ENCODE measurements at places on chromosomes 3 and 15.

DNA sequence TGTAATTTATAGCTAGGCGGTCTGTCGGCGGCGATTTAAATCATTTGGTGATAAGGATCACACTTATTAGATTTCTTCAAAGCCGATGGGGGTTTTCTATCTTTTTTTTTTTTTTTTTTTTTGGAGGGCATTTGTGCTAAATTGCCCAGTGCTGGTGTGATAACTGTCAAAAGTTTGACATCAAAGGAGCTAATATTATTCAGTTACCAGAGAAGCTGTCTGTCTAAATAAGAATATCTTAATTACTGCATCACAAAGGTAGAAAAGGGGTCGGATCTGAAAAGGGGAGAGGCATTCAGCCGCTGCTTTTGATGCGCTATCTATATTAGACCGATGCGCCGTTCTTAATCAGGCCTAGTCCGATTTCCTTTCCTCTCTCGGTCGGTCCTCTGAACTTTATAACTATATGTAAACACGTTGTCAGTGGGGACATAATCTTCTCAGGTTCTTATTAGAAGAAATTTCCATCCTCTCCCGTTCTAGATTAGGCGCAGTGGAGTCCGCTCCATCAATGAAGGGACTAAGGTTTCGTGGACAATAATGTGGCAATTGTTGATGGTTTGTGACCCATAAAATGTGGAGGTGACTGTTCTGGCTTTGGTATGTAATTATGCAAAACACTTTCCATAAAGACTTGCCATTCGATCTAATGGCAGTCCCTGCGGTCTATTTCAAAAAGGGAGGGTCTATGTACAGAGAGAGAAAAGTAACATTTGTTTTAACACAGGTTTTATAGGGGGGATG lies 31.7 kb downstream of the NR2F2 start:
- no peak for DNase-seq

GRCh38 chr3:120017692-120018091 lies 76.6 kb downstream of the GSK3B start:
- no peak for DNase-seq

DNA sequence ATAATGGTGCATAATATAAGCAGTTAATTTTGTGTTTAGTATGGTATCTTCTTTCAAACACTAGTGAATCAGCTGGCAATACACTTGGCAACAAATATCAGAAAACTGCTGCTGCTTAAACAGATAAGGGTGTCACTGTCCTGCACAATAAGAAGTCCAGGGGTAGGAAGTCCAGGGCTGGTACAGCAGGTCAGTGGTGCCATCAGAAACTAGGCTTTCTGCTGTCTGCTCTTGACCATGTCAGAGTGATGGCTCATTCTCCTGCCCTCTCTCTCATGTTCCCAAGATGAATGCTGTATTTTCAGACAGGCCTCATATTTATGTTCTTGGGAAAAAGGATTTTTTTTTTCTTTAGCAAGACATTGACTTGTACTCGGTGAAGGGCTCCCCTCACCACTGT lies 9.2 kb upstream of the GRK7 start:
- no peak for DNase-seq

DNA sequence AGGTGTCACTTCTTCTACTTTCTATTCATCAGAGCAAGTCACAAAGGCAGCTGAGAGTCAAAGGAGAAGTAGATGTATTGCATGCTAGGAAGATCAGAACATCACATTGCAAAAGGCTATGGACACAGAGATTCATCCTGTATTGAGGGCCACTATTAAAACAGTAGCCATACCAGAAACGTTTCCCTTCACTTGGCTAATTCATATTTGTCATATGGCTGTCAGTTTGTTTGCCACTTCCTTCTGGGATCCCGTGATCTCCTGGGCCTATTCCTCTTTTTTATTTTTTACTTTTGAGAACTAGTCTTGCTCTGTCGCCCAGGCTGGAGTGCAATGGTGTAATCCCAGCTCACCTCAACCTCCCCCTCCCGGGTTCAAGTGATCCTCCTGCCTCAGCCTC lies 184.0 kb upstream of the SATB1 start:
- DNase-seq = no peak

- DNase-seq = no peak
Observed at GRCh38 chr3:60308808-60309207, 942.4 kb downstream of the FHIT start.

GRCh38 chr3:152717252-152717651 lies 117.7 kb upstream of the P2RY1 start:
- DNase-seq = no peak
